Immature natural killer cell (primary cell): ENCODE measurements at places on chromosomes 6 and 20.

- DNase-seq = no peak
Measured at GRCh38 chr6:69917834-69918233, 51.5 kb downstream of the COL19A1 start.

DNA sequence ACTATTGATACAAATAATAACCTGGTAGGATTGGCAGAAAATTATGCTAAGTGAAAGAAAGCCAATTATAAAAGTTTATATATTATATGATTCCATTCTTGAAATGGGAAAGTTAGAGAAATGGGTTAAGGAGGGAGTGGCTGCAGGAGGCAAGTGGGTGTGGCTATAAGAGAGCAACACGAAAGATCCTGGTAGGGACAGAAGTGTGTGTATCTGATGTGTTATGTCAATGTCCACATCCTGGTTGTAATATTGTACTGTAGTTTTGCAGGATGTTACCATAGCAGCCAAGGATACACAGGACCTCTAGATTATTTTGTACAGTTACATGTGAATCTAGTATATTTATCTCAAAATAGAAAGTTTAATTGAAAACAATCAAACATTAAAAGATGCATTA, 46.8 kb downstream of the SNX5 start:
- DNase-seq = no peak

DNA sequence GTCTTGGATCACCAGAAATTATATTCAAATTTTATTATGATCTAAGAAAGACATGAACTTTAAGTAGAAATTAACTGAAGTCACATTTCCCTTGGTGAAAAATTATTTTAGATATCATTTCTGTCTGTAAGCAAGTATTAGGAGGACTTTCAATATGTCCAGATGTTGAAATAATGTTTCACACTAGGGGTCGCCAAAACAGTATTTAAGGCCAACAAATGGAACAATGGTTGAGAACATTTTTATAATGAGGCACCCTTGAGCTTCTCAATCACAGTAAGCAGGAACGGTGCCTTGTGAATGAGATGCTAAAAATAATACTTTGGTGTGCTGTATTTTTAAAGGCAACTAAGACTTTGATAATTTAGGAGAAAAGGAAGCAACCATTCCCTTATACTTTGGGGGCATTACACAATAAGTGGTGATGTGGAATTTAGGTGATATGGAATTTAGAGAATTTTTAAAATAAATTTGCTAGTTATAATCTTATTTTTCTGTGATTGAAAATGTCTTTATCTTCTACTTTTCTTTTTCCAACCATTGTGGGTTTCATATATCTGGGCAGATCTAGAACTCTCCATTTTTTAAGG, 9.6 kb upstream of the SF3B5 start:
- peak; percentile 63 for DNase-seq

GRCh38 chr20:5548107-5548506, 202.1 kb upstream of the SHLD1 start:
- DNase-seq = no peak

- peak; percentile 8 for DNase-seq
Measured at GRCh38 chr6:130362128-130362527, 3.7 kb upstream of the TMEM200A start.

- DNase-seq = no peak
Measured at GRCh38 chr6:106745824-106746582, 116.6 kb downstream of the QRSL1 start.

DNA sequence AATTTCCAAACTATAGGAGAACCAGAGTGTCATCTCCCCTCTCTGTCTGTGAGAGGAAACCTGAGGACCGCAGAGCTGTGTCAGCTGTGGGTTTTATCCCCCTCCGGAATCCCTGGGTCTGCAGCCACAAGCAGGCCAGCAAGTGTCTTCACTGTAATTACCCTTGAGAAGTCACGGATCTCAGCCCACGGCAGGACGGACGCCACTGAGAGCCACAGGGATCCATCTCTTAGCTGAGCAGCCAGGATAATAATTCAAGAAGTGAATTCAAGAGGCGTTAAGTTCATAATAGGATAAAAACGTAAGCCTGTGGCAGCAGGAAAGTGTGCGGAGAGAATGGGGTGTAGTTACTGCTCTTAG, 37.0 kb downstream of the DLL1 start:
- no peak for DNase-seq

- no peak for DNase-seq
Measured at GRCh38 chr20:36532388-36532787, 8.9 kb upstream of the MYL9 start.

DNA sequence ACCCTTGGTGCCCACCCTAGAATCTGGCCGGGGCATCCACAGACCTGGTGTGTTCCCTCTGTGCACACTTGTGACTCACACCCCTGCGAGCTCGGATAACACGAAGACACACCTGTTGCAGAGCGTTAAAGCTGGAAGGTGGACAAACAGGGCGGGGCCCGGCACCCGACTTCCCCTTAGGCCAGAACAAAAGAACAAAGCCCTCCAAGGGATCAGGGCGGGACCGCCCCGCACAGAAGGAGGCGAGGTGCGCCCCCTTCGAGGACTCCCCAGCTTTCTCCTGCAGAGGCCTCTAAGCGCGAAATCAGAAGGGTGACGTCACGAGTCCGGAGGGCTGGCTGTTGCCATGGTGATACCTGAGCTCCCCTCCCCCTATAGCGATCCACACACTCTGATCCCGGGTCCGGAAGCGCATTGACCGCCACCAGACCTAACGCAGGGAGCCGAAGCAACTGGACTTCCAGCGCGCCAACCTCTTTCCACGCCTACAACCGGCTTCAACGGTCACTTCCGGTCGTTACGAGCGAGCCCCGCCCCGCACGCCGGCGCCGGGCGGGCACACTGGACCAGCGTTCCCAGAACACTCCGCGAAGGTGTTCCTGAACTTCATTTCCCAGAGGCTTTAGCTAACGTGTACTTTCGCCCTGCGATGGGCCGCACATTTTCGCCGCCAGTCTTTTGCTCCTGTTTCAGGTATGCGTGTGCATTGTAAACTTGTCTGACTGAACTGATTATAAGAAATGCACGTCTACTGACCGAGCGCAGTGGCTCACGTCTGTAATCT, at the start of gene ZNF184:
ZNF184 (minus strand) TSS at position 489 of the 784 bp plus-strand sequence. CDS start 811 bp downstream, outside the sequence.
- peak; percentile 92 for DNase-seq

GRCh38 chr20:53636540-53637097, 43.0 kb upstream of the ZNF217 start:
- DNase-seq = no peak

DNA sequence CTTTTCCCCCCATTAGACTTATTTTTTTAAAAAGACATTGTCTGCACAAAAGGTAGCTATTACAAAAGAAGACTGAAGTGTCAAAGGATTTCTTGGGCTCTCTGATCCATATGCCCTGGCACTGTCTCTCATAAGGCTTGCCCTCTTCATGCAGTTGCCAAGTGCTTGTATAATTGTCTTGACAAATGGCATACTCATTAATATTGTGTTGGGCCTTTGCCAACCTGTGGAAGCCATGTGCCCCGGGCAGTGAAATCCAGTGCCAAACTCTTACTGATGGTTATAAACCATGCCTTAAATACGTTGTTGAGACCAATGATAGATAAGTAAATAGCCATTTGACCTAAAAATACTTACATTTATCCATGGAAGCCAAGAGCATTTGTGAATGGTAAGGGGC, 98.1 kb downstream of the FARS2 start:
- no peak for DNase-seq

GRCh38 chr6:137002505-137002904, 42.3 kb downstream of the IL20RA start:
- DNase-seq = no peak

DNA sequence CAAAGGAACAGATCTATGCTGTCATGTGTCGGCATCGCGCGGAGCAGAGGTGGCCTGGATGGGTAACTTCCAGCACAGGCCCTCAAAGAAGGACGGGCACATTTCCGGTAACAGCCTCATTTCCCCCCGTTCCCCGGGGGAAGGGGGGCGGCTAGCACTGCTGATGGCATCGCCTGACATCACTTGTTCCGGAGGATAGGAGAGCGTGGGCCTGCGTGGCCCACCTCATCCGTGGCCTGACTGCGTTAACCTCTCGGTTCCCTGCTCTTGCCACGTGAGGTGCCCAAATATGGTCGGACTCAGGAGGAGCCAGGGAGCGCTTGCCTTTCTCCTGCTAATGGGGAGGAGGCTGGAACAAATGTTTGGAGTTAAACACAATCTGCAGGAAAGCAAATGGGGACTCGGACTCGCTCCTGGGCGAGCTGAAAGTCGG, at the start of gene AKAP12:
AKAP12 (plus strand) TSS at position 365 of the 433 bp plus-strand sequence. CDS start 596 bp downstream, outside the sequence.
- no peak for DNase-seq

DNA sequence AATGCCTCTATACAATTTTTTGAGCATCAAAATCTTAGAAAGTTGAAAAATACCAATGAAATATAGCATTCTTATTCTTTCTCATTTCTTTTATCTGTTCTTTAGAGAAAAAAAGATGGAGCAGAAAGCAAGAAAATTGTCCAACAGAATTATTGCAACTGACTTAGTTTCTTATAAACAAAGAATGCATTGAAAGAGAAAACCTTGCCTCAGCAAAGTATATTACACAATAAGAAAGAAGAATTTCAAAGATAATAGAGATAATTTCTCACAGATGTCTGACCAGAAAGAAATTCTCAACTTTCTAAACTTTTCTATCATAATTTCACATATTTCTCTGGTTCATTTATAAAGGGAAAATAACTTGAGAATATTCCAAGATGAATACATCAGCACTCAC, 47.0 kb upstream of the PRND start:
- DNase-seq = no peak

DNA sequence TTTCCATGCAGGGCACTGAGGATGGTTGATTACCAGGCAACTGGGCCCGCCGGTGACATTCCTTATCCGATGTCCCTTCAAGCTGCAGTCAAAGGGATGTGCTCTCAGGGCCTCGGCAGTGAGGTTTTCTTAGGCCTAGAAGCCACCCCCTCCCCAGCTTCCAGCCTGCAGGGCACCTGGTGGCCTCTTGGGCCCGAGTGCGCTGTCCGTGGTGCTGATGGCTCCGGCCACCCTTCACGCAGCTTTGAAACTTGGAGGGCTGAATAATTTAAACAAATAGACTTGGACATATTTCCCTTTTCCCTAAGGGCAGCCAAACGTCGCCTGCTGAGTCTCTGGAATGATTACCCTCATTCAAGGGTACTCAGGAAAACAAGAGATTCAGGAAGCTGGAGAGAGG, 8.9 kb upstream of the MLN start:
- DNase-seq = peak; percentile 26

- DNase-seq = no peak
Measured at GRCh38 chr6:112600168-112600567, 253.0 kb downstream of the RFPL4B start.

DNA sequence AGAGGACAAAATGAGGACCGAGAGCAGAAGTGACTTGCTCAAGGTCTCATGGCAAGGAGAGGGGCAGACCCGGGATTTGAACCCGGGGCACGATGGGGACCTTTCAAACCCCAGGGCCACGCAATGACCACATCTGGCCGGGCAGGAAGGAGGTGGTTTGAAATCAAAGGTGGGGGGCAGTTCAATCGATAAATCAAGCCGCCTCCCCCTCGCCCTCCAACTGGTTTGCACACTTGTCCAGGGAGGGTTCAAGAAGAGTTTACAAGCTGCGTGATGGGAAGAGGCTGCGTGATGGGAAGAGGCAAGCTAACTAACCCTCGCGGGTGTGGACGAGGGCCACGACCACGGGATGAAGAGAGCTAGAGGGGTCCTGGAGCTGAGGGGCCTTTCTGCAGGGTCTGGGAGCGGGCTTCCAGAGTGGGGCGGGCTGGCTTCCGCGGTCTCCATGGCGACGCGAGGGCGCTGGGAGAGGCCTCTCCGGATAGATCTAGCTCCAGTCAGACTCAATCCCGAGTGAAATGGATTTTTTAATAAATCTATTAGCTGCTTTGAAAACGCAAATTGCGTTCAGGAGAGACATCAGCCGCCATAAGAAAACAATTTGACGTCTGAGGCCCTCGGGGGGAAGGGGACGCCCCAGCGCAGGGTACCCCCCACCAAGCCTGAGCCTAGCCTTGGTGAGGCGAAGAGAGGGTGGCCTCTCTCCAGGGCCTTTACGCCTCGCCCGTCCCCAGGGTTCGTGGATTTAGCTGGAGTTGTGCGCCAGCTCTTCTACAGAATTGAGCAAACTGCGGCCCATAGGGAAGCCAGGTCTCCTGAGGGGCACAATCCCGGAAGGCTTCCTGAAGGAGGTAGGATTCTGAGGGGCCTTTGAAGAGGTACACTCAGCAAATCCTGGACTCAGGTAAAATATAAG, 143.9 kb downstream of the GRM4 start:
- no peak for DNase-seq

DNA sequence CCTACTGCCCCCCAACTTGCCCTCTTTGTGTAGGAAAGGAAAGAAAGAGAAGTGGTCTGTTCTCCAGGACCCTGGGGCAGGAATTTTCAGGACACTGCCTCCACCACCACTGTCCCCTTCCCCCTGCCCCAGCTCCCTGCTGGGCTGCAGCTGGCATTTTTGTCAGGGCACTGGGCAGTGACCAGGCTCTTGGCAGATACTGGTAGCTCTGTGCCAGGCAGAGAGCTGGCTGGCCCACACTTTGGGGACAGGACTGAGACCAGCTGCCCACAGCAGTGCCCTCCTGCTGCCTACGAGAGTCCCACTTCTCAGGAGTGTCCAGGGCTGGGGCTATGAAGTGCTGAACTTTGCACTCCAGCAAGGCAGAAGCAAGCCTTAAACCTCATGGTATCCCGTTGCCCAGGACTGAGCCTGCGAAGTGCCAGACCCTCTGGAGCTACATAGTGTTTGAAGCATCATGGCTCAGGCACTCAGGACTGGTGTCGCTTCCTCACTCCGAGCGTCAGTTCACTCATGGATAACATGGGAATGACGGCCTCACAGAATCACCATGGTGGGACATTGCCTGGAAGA, 19.3 kb downstream of the SLC13A3 start:
- DNase-seq = no peak

- DNase-seq = no peak
Measured at GRCh38 chr20:44228465-44229258, 18.1 kb upstream of the OSER1 start.

DNA sequence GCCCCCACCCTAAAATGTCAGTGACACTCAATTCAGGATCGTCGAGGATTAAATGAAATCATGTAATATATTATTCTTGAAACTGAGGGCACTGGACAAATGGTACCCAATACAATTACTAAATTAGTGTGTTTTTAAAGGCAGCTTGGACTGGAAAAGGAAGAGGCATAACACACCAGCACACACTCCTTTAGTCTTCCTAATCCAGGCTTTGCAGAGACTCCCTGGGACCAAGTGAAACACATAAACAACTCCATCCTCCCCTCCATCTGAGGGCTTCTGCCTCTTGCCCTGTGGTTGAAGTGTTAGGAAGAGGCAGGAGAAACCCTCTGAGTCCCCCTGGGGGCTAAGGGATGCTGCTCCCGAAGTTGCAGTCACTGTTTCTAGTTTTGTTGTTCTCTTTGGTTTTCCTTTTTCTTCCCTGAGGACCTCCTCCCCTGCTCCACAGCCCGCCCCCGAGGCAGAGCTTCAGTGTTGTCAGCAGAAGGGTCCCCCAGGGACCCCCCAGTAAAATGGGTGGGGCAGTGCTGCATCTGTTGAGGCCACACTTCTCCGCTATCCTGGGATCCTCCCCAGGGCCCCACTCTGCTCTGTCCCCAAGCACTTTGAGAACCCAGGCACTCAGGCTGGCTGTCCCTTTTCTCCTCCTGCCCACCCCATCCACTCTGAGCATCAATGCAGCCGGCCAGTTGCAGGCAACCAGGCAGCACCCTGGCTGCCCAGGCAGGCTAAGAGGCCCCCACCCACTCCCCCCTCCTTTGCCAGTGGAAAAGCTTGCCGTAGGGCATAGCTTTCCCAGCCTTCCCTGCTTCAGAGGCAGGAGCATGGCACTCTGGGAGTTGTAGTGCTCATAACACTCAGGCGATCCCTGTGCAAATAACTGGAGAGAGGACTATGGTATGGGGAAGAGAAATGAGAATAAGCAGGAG, 5.9 kb downstream of the TMEM63B start:
- DNase-seq = no peak
